CMK (cell line): ENCODE measurements at places on chromosomes 7 and 10.

- no peak for DNase-seq
Measured at GRCh38 chr10:47225219-47225927, 74.6 kb upstream of the GDF10 start.

DNA sequence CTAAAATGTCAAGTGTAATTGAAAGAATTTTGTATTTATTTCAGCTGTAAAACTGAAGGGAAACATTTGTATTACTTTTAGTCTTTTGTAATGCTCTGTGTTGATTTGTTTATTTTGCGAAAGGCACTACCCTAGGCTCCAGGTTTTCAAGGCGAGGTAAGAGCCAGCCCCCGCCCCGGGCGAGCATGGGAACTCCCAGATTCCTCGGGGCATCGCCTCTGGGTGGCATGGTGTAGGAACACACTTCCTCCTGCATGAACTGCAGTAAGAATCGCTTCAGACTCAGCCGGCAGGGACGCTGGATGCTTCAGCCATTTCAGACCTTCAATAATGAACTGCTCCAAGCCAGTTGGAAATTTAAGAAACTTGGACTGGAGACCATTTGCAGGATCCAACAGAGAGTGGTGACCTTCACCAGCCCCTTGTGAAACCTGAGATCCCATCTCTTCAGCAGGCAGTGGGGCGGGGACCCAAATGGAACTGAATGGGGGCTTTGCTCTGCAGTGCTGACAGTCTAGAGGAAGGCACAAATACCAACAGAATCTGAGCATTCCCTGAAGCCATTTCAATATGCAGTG, 544.3 kb upstream of the MGMT start:
- no peak for DNase-seq

GRCh38 chr7:13792208-13792607, 197.3 kb downstream of the ETV1 start:
- no peak for DNase-seq

GRCh38 chr10:132557696-132558515, 20.3 kb downstream of the INPP5A start:
- no peak for DNase-seq

- DNase-seq, result no peak
Measured at GRCh38 chr10:129048513-129048912, 418.5 kb upstream of the MGMT start.

DNA sequence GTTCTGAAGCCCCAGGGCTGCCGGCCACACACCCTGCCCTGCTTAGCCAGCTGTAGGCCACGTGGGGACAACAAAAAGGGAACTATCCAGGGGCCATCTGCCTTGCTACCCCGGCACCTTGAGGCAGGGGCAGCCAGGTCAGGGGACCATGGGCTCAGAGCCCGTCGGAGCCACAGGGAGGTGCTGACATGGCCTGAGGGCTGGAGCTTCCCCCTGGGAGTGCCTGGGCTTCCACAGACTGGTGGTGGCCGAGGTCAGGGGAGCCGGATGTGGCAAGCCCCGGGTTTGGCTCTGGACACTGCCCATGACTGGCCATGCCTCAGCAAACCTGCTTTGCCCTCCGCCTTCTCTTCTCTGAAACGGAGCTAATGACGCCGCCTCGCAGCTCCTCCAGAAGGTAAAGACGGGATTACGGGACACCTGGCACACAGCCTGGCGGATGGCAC, 178.5 kb downstream of the EBF3 start:
- DNase-seq, result no peak

GRCh38 chr10:126063353-126063791, 167.0 kb downstream of the FANK1 start:
- DNase-seq, result no peak

DNA sequence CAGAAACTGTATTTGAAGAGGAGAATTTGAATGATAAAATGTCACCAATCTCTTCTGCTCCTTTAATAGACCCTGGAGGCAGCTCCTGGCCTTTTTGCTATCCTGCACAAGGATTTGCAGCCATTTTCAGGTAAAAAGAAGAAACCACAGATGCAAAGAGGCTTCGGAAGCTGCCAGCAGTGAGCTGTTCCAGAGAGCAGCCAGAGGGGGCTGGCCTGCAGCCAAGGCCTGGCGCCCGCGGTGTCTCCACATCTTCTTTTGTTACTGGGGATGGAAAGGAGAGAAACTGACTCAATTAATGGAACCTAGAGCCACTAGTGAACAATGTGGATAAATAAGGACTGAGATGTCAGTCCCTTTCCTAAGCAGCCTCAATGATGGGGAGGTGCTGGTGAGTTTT, 23.9 kb upstream of the GPR26 start:
- no peak for DNase-seq
